Activated CD4-positive, CD25-positive, alpha-beta regulatory T cell (primary cell): ENCODE measurements at places on chromosomes 12 and 14.

GRCh38 chr12:68007466-68007865, 18.2 kb downstream of the IFNG-AS1 start:
- DNase-seq = no peak

- no peak for DNase-seq
Measured at GRCh38 chr12:108316176-108317086, 22.7 kb downstream of the CMKLR1 start.

DNA sequence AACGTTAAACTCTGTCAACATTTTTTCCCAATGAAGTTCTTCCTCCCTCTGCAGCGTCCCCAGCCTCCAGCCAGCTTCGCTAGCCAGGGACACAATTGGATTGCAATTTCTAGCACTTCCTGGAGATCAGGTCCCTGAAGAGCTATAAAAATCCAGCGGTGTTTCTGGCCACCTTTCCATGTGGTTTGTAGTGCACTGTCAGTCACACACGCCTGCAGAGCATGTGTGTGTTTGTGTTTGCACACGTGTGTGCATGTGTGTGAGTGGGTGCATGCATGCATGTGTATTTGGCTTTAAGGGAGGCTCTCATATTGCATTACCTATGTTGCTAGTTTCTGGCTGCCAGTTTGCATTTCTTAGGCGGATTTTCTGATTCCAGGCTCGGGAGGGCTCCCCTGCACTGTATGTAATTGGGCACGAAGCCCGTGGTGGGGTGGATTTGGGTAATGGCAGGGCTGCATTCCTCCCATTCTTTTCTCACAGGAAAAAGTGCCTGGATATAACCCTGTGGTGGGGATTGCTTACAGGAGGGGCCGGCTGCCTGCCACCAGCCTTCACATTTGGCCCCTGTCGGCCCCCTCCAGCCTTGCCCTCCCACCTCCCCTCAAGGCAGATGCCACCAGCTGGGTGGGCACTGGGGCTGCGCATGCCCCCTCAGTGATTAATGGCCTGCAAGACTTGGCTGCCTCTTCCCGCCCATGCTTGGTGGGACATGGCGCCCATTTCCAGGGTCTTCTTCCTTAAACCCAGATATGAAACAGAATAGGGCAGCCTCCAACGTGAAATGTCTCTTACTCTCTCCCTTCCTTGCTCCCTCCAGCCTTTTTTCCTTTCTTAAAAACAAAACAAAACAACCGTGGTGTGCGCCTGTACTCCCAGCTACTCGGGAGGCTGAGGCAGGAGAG, 74.0 kb downstream of the TSPAN9 start:
- no peak for DNase-seq

- no peak for DNase-seq
Measured at GRCh38 chr12:49549735-49550692, 11.2 kb downstream of the KCNH3 start.

DNA sequence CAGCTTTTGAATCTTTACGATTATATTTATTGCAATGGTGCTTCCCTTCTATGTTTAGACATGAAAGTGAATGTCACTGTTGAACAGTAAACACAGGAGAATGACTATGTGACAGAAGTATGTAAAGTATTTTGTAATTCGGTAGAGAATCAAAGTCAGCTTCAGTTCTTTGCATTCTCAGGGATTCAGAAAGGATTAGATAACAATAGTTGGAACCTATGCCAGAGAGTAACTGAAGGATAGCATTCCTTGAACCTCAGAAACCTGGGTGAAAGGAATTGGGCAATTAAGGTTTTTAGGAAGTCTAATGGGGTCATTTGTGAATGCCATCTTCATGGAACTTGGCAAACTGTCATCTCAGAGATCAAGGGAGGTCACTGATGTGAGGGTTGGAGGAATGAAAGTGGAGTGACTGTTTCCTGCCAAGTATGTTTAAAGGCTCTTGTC, 305.3 kb upstream of the DDHD1 start:
- no peak for DNase-seq
